ENCODE measurements at places on chromosomes 2 and 18. TPM values are rescaled to one million over a fixed set of nuclear protein-coding genes. Genes with fewer than 3 reads are reported as not detected.
A peak's percentile ranks its signal among the peaks of the same experiment; 100 is the strongest.

The SERPINB8 gene
- 22.8 TPM for total RNA-seq

The CDK15 gene
- not detected for total RNA-seq

The CHAC2 gene
- 25.6 TPM for total RNA-seq

The GPR55 gene
- total RNA-seq, result 0.29 TPM

The CREG2 gene
- total RNA-seq, result not detected

The MOGAT1 gene
- total RNA-seq, result not detected

DNA sequence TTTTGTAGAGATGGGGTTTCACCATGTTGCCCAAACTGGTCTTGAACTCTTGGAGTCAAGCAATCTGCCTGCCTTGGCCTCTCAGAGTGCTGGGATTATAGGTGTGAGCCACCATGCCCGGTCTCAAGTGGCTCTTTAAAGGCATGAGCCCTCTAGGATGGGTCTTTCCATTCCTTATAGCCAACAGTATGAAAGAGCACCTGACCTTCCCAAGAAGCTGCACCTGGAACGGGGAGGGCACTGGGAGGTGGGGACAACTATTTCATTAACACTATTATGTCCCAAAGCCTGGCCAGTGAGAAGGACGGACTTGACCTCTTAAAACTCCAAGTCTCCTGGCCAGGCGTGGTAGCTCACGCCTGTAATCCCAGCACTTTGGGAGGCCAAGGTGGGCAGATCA is 149.7 kb downstream of the ZFP36L2 start:
- DNase-seq, result no peak
- H3K4me1 ChIP-seq, result no peaks in the 10 kb centered on the region
- no peak overlapping the region for H3K4me3 ChIP-seq
- H3K36me3 ChIP-seq, result no peaks in the 10 kb centered on the region
- H3K27me3 ChIP-seq, result peaks cover 2% of the 10 kb centered on the region

DNA sequence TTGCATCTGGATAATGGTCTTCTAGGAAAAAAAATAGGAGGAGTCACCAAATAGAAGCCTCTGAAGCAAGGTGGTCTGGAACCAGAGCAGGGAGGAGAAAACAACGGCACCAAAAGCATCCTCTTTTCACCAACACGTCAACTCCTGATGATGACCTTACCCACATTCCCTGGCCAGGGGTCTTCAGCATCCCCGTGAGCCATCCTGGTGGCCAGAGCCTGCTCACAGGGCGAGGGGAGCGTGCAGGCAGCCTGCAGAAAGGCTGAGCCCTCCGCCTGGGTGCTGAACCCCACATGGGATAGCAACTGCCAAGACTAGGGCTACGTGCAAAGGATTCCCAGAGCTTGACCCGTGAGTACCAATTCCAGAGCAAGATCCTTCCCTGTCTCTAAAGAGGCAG is 191.0 kb downstream of the NDUFA10 start:
- peaks cover 3% of the 10 kb centered on the region for H3K27me3 ChIP-seq
- no peak overlapping the region for H3K27ac ChIP-seq

GRCh38 chr18:49249521-49249920 is 210.9 kb downstream of the DYM start:
- H3K4me1 ChIP-seq, result no peaks in the 10 kb centered on the region
- no peak for DNase-seq
- H3K27ac ChIP-seq, result no peak overlapping the region
- no peaks in the 10 kb centered on the region for H3K27me3 ChIP-seq
- H3K36me3 ChIP-seq, result peaks cover 11% of the 10 kb centered on the region

- no peaks in the 10 kb centered on the region for H3K27me3 ChIP-seq
- no peaks in the 10 kb centered on the region for H3K4me1 ChIP-seq
- no peak overlapping the region for H3K27ac ChIP-seq
- DNase-seq, result no peak
- H3K4me3 ChIP-seq, result no peak overlapping the region
These were observed 320.1 kb downstream of the PIK3C3 start for GRCh38 chr18:42275138-42275535.

- H3K27me3 ChIP-seq, result no peaks in the 10 kb centered on the region
- no peak overlapping the region for H3K4me3 ChIP-seq
- peak; percentile 39 for DNase-seq
- peaks cover 35% of the 10 kb centered on the region for H3K36me3 ChIP-seq
These were observed 33.1 kb downstream of the ARHGAP15 start for GRCh38 chr2:143162123-143162837.

- peak overlapping the region; percentile 82 for H3K4me3 ChIP-seq
- H3K27ac ChIP-seq, result peak overlapping the region; percentile 99
- H3K36me3 ChIP-seq, result peaks cover 41% of the 10 kb centered on the region
- no peaks in the 10 kb centered on the region for H3K27me3 ChIP-seq
- H3K4me1 ChIP-seq, result peaks cover 58% of the 10 kb centered on the region
These were observed 37.3 kb downstream of the ST3GAL5 start for GRCh38 chr2:85851253-85852151.

DNA sequence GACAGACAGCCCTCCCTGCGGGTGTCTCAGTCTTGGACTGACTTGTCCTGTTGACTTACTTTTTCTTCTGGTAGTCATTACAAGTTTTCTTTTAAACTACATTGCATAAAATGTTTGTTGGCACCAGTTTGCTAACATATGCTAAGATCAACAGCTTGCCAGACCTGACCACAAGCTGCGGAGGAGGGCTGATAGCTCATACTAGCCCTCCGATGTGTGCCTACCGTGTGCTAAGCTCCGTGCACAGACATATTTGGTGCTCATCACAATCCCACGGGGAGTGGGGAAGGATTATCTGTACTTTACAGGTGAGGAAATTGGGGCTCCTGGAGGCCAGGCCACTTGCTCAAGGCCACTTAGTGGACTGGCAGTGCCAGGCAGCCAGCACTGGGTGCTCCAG is 72.8 kb upstream of the YPEL5 start:
- H3K36me3 ChIP-seq, result no peaks in the 10 kb centered on the region
- peaks cover 9% of the 10 kb centered on the region for H3K27me3 ChIP-seq
- no peak overlapping the region for H3K4me3 ChIP-seq
- DNase-seq, result no peak
- H3K27ac ChIP-seq, result no peak overlapping the region

DNA sequence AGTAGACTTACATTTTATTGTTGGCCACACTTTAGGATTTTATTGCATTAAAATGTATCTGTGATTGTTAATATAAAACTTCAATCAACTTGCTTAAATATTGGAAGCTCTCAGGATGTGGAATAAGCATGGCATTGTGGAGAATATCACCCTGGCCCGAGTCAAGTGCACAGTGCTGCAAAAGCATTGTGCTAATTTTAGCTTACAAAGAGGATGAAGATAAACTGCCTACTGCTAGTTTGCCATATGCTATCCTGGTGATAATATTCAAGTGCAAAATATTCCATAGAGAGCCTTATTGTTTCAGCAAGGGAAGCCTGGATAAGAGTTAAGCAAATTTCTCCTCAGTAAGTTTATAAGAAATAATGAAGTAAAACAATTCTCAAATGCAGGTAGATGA is 54.5 kb downstream of the MEIS1 start:
- H3K36me3 ChIP-seq, result no peaks in the 10 kb centered on the region
- H3K4me1 ChIP-seq, result no peaks in the 10 kb centered on the region
- no peak overlapping the region for H3K4me3 ChIP-seq
- no peak overlapping the region for H3K27ac ChIP-seq
- no peaks in the 10 kb centered on the region for H3K27me3 ChIP-seq

- no peaks in the 10 kb centered on the region for H3K4me1 ChIP-seq
- no peak overlapping the region for H3K4me3 ChIP-seq
- H3K27me3 ChIP-seq, result peaks cover 1% of the 10 kb centered on the region
- no peak overlapping the region for H3K27ac ChIP-seq
These were observed 244.6 kb upstream of the ACVR2A start for GRCh38 chr2:147600223-147600622.

DNA sequence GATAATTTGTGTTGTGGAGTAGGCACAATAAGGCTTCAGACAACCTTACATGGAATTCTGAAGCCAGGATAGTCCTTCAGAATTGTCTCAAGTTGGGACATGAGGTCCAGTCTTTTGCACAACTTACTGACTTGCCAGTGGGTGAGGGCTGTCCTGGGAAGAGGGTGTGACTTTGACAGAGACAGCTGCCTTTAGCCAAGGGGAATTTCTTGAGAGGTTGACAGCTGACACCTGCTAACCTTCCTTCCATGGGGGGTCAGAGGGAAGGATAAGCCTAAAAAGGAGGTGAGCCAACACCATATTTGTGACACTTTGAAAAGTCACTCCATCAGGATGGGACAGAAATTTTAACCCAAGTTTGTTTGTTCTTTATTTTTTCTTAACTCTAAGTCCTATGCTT is 907.8 kb upstream of the CRIM1 start:
- no peak for DNase-seq
- no peaks in the 10 kb centered on the region for H3K4me1 ChIP-seq
- H3K36me3 ChIP-seq, result no peaks in the 10 kb centered on the region
- H3K27ac ChIP-seq, result no peak overlapping the region

DNA sequence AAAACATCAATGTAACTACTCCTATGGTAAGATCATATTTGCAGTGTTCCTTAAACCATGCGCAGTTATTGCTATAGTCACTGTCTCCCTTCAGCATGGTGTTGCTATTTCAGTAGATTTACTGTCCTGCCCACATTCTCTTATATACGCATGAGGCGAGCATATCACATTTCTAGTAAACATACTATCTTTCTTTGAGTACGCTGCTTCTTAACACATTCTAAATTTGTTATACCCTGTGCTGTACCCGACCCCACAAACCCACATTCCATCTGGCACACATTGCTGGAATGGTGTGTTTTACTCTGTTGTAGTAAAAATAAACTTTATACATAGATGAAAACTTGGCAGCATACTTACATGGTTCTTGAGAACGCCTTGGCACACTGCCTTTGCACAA is 163.3 kb downstream of the QPCT start:
- no peaks in the 10 kb centered on the region for H3K36me3 ChIP-seq
- peaks cover 7% of the 10 kb centered on the region for H3K27me3 ChIP-seq
- no peak for DNase-seq
- H3K4me3 ChIP-seq, result no peak overlapping the region
- no peak overlapping the region for H3K27ac ChIP-seq

- no peak overlapping the region for H3K4me3 ChIP-seq
- no peak overlapping the region for H3K27ac ChIP-seq
- peaks cover 2% of the 10 kb centered on the region for H3K27me3 ChIP-seq
These were observed 236.5 kb upstream of the FN1 start for GRCh38 chr2:215672406-215672805.

- H3K27me3 ChIP-seq, result peaks cover 57% of the 10 kb centered on the region
- H3K4me3 ChIP-seq, result no peak within 1 kb of the TSS
- peaks cover 2% of the 10 kb centered on the region for H3K36me3 ChIP-seq
- peaks cover 5% of the 10 kb centered on the region for H3K4me1 ChIP-seq
- no peak for DNase-seq
These were observed at the start of gene VSNL1 for GRCh38 chr2:17540093-17540812. Gene VSNL1 (plus strand): TSS chr2:17540696. CDS start chr2:17592075, 51,379 bp downstream.

DNA sequence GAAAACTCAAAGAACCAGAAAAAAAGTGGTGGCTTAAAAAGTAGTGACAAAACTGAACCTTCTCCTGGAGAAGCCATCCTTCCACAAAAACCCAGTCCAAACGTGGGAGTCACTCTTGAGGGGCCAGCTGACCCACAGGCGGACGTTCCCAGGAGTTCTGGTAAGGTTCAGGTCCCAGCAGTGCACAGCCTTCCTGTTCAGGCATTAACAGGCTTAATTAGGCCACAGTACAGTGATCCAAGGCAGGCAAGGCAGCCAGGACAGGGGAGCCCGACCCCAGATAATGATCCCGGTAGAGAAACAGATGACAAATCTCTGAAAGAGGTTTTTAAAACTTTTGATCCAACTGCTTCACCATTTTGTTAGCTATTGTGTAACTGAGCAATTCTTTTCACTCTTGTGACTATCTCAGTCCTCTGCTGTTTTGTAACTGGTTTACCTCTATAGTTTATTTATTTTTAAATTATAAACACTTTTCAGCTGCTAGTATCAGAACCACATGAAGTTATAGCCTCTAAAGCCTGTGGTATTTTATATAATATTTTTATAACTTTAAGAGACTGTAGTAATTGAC is 56.8 kb downstream of the ZC3H6 start:
- H3K27me3 ChIP-seq, result no peaks in the 10 kb centered on the region
- no peak overlapping the region for H3K27ac ChIP-seq
- no peaks in the 10 kb centered on the region for H3K4me1 ChIP-seq
- no peak overlapping the region for H3K4me3 ChIP-seq
- peaks cover 2% of the 10 kb centered on the region for H3K36me3 ChIP-seq
- no peak for DNase-seq

- no peak overlapping the region for H3K4me3 ChIP-seq
- no peak for DNase-seq
- no peak overlapping the region for H3K27ac ChIP-seq
- peaks cover 3% of the 10 kb centered on the region for H3K27me3 ChIP-seq
- no peaks in the 10 kb centered on the region for H3K4me1 ChIP-seq
- no peaks in the 10 kb centered on the region for H3K36me3 ChIP-seq
These were observed 153.6 kb downstream of the TFCP2L1 start for GRCh38 chr2:121131375-121131774.

GRCh38 chr2:176652300-176653182 is 383.3 kb downstream of the MTX2 start:
- DNase-seq, result no peak
- no peaks in the 10 kb centered on the region for H3K36me3 ChIP-seq
- peaks cover 46% of the 10 kb centered on the region for H3K27me3 ChIP-seq
- H3K4me3 ChIP-seq, result no peak overlapping the region

- no peaks in the 10 kb centered on the region for H3K27me3 ChIP-seq
- no peak for DNase-seq
- H3K4me3 ChIP-seq, result peak overlapping the region; percentile 89
These were observed 1.2 kb downstream of the ATG9A start for GRCh38 chr2:219228041-219228910.

- no peak overlapping the region for H3K4me3 ChIP-seq
- H3K27ac ChIP-seq, result no peak overlapping the region
- peaks cover 19% of the 10 kb centered on the region for H3K4me1 ChIP-seq
- no peaks in the 10 kb centered on the region for H3K27me3 ChIP-seq
These were observed 70.3 kb downstream of the WDR7 start for GRCh38 chr18:56721491-56721890.

DNA sequence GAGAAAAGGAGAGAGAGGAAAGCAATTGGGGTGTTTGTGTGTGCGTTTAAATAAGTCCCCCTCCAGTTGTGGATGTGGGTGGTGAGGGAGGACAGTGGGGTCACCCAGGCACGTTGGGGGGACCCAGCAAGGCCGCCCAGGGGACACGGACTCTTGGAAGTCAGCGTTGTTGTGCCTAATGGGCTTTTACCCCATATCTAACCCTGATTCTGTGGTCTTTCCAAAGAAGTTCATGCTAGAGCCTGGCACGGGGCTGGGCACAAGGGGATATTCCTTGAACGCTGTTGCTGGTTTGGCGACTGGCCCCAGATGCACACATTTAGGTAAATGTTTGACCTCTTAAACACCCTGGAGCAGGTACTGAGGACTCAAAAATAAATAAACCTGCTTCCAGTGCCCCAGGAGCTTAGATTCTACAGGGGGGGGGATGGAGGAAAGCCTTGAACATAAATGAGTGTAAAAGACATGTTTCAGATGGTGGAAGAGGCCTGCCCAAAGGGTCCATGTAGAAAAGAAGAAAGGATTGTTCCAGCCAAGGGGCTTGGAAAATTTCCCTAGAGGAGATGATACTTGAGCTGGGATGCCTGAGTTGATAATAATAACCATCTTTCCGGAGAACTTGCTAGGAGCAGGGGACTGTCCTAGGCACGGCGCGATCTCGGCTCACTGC is 97.7 kb upstream of the SIX3 start:
- no peaks in the 10 kb centered on the region for H3K4me1 ChIP-seq
- no peak overlapping the region for H3K27ac ChIP-seq
- H3K27me3 ChIP-seq, result peaks cover 5% of the 10 kb centered on the region
- no peaks in the 10 kb centered on the region for H3K36me3 ChIP-seq
- no peak for DNase-seq
